ENCODE measurements at places on chromosomes 5 and 9.

GRCh38 chr9:72044095-72044494 is 16.3 kb downstream of the C9orf57 start:
- DNase-seq, result no peak

DNA sequence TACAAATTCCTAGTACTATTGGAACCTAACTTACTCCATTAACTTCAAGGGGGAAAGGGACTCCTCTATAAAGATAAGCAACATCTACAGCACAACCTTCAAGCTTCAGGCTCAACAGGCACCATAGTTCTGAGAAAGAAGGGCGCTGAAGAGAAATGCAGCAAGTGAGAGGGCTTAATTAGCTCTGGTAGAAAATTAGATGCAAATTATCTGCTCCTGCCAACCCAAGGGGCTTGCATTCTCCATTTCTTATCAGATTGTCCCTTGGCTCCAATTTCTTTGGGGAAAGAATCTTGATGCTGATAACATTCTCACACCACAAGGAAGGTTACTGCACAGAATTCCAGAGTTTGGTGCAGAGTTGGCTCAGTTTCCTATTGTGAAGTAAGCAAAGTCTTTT is 214.6 kb downstream of the GABRG2 start:
- DNase-seq, result no peak

- DNase-seq, result peak; percentile 49
Observed at GRCh38 chr5:122126177-122126755, 3.1 kb upstream of the ZNF474 start.

DNA sequence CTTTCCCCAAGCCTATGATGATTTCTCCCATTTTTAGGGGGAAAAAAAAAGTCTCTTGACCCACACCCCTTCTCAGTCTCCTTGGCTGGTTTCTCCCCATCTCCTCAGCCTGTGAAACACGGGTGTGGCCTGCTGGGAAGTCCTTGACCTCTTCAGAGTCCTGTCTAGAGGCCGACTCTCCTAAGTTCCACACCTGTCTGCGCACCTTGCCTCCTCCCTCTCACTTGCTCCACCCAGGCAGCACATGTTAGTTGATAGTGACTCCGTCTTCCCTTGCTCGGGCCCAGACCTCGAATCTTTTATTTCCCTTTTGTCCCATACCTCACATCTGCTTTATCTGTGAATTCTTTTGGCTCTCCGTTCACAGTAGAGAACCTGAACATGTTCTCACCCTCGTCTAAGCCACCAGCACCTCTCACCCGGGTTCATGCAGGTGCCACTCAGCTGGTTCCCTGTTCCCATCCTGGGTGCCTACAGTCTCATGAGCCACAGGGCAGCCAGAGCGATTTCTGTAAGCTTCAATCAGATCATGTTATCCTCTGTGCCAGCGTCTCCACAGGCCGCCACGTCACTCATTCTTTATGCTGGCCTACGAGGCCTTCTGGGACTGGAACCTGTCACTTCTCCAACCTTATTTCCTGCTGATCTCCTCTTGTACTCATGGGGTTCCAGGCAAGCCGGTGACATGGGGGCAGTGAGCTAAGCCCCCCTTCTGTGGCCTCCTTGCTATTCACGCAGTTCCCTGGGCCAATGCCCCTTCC is 51.7 kb upstream of the LRRTM2 start:
- DNase-seq, result no peak

DNA sequence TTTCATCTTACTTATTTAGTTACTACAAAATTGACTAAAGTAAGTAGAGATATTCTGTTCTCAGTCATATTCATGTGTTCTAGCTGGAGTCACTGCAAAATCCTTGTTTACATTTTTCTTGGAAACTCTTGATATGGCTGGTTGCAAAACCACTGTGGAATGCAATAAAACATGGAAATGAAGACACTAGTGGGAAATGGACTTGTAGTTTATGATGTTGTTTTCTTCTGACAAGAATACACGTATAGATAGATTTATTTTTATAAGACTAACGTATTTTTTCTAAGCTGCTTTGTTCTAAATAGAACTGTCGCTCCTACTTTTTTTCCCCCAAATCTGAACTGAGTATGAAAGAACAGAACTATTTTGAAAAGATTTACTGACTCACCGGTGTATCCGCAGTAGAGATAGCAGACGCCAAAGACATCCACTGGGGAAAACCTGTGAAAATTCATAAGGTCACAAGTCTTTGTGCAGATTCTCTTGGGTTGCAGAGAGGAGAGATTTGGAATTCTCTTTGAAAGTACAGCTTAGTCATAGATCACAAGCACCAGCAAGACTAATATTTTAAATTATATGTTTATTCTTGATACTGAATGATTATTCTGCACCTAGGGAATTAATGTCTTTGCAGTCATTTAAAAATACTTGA is 119.6 kb upstream of the TAF11L2 start:
- DNase-seq, result peak; percentile 55

DNA sequence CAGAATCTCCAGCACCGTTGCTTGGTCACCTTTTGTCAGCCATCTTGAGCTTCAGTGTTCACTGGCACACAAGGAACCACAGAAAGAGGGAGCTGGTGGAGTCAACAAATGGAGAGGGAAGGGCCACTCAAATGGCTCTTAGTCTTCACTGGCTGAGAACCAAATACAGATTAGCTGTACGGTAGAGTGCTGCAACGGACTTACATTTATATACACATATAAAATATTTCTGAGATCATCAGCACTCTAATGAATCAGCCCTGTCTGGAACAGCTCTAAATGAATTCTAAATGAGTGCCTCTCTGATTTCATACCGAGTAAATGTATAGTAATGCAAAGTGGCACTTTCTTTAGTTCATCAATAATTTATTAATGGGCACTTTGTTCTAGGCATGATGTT is 24.8 kb downstream of the KCTD16 start:
- no peak for DNase-seq
